ENCODE measurements at places on chromosomes 2 and 18.

GRCh38 chr2:157345647-157346389, 20.2 kb upstream of the ERMN start:
- DNase-seq, result no peak

DNA sequence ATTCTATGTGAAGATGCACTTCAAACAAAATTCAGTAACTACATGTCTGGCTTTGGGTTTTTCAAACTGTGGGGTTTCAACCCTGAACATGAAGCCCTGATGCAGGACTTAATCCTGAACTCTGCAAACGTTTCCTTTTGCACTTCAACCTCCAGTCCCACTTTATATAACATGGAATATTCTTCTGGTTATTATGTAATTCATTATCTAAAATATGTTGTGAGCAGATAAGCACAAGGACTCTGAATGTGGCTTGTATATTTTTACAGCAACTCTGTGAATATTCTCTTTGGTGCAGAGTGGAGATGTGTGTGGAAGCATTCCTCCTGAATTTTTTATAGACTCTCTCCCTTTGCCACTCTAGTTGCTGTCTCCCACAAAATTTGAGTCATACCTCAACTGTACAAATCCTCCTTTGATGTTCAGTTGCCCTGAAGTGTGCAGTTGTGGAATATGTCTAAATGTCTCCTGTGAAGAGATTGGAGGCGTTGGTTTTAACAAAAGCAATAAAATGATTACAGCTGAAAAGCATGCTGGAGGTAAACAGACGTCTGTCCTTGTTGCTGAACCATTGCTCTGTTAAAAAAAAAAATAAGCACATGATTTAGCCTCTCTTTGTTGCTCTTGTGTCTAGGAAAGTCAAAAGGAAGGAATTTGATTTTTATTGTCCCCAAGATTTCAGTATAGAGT, 205.1 kb upstream of the NRP2 start:
- no peak for DNase-seq

- DNase-seq, result no peak
These were observed 81.9 kb downstream of the ITGB1BP1 start for GRCh38 chr2:9341337-9341887.

GRCh38 chr2:694174-694573, 17.0 kb upstream of the TMEM18 start:
- peak; percentile 18 for DNase-seq

DNA sequence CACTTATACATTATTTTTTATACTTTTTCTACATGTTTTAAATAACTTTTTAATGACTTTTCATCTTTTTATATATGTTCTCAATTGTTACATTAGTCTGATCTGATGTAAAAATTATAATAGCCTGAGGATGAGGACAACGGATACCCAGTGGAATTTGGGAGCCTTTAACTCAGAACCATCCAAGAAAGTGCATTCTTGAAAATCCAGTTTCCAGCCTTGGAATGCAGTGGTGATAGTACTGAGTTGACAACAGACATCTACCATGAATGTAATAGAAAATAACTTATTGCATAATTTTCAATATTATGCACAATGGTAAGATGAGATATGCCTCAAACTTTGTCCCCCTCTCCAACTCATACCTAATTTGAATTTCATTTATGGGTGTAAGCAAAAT, 120.7 kb upstream of the ZC3H15 start:
- peak; percentile 7 for DNase-seq

DNA sequence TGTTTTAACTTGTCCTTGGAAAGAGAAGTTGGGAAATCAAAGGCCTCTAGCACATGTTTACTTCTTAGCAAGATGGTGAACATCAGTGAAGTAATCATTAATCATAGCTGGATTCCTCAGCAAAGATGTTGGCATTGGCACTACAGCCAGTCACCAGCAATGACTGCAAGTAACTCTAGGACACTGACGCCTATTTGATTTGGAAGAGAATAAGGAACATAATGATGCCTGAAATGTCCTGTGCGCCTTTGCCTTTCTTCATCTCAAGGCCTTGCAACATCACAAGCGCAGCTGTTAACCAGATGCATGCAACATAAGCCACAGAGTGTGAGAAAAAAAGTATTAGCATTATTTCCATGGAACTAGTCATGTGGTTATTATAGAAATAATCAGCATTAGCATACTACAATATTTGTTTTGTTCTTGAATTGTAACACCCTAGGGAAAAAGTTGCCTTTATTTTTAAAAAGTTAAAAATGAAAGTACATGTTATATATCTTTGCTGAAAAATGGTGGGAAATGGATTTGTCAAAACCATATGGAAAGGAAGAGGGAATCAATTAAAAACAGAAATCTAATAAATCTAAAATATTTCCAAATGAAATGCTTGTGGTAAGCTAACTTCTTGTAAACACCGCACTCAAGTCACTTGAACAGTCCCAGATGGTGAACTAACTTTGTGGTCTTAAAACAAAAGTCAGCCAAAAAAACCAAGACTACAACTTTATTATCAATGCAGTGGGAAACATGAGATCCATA, 55.6 kb downstream of the THADA start:
- DNase-seq, result peak; percentile 100

DNA sequence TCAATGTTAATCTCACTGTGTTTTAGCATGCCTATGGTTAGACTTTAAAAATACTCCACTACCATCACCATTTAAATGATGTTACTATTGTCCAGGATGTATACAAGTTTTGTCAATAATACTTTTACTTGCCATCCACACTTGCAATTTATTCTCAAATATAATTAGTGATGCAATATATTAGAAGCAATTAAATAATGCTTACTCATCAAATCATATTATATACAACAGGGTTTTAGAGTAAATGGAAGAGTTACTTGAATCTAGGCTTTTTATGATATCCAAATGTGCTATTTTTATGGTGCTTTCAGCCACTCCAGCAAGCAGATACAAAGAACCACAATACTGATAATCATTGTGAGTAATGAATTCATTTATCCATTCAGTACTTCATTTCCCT, 461.1 kb downstream of the TMEM182 start:
- no peak for DNase-seq

DNA sequence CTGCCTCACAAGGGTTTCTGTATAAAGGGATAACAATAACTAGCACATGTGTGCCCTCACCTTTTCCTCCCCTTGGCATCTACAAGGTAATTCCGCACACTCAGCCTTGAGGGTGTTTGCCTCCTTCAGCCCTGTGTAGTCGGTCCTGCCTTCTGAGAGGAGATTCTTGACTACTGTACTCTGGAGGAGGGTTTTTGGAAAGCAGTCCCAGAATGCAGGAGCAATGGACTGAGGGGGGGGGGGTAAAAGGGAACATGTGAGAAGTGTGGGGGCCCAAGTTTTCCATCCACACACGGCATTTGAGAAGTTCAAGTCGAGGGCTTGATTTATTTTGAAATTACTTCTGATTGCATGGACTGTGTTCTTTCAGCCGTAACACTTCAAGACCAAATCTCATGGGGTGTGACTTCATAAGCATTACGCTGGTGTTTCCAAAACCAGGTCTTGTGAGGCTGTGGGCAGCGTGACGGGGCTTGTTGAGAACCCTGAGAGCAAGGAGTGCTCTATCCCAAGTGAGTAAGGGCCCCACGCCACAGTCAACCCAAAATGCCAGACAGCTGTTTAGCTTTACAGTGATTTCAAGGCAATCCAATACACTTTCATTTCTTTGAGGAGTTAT, 198.7 kb upstream of the MEIS1 start:
- no peak for DNase-seq

- DNase-seq, result no peak
These were observed 78.3 kb upstream of the TLK1 start for GRCh38 chr2:171238946-171239345.

GRCh38 chr2:170812710-170813600, 3.7 kb upstream of the GAD1 start:
- peak; percentile 98 for DNase-seq

GRCh38 chr18:13934676-13935075, 19.3 kb upstream of the MC2R start:
- no peak for DNase-seq

DNA sequence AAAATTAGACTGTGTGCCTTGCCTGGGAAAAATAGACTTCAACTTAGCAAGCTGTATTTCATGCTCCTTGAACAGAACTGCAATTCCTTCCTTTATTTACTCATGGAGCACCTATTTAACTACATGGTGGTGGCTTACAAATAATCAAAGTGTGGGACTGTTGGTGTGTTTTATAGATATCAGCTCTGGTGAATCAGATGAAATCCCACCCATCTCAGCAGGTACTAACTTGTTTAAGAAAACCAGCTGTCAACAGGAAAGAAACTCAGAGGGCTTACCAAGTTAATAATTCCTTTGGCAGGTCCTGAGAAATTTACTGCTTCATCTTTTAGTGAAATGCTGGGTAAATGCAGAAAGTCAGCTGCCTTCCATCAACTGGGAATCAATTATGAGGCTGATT, 830.6 kb downstream of the SLC4A3 start:
- no peak for DNase-seq
